ENCODE measurements at places on chromosomes 5 and 9.
A peak's percentile ranks its signal among the peaks of the same experiment; 100 is the strongest.

DNA sequence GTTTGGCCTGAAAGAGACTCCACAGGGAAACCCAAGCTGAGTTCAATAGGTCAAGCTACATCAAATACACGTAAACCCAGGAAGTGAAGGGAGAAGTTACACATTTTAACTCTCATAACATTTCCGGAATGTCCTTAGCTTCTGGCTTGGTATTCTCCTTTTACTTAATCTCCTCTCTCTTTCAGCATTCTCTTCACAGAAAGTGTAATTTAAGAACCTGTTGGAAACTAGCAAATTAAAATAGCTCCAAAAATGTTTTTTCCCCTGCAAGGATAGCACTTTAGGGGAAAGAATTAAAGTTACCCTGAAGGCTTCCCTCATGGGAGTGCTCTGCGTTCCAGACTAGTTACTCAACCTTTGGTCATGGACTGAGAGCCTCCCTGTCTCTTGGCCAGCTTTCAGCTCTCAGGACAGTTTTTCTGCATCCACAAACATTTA is 292.7 kb upstream of the TARS1 start:
- no peak for DNase-seq

DNA sequence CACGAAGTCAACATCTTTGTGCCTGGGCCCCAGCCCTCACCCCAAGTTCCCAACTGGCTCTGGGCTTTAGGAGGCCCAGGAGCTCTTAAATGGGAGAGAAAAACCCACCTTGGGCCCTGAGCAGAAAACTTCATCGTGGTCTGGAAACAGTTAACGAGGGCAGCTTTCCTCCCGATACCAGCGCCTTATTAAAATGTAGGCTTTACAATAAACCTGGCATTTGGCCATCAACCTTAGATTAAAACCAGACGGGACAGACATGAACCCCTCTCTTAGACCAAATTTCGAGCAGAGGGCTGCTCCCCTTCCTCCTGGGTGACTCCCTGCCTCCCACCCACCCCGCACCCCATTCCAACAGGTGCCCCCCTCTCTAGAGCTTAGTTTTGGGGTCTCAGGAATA is 39.4 kb downstream of the PRRX2 start:
- no peak for DNase-seq

GRCh38 chr9:71706176-71706575 is 62.1 kb downstream of the CEMIP2 start:
- no peak for DNase-seq

- DNase-seq: no peak
Measured at GRCh38 chr5:65026816-65027548, 258.3 kb downstream of the CWC27 start.

- DNase-seq: no peak
Measured at GRCh38 chr5:12343558-12343957, 439.3 kb upstream of the CTNND2 start.

GRCh38 chr9:111566234-111566633 is 33.2 kb downstream of the PTGR1 start:
- no peak for DNase-seq

DNA sequence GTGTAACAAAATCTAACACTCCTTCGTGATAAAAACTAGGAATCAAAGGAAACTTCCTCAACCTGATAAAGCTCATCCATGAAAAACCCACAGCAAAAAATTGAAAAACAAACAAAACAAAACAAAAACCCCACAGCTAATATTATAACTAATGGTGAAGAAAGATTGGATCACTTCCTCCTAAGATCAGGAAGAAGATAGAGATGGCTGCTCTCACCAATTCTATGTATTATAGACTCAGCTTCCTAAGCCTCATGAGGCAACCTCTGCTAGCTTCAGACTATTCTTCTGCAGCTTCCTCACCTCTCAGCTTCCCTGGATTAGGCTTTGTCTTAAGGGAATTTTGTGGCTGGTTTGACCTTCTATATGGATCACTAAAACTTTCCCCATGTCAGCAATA is 40.1 kb downstream of the PHAX start:
- DNase-seq: no peak

DNA sequence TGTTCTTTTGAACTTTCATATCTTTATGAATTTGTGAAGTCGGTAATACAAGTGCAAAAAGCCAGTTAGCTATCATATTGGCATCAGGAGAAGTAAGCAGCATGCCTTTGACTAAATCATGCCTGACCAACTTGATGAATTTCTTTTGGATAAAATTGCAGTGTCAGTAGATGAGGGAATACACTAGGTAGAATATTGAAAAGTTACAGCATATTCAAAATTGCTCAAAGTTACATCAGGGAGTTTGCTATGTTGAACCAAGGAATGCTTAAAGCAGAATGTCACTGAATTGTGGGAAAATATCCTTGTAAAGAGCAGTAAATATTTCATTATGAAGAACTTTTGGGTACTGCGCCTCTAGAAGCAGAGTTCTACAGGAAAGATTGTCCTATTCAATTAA is 87.1 kb upstream of the TLX3 start:
- DNase-seq: no peak

GRCh38 chr9:91571036-91571435 is 147.4 kb upstream of the NFIL3 start:
- no peak for DNase-seq

- no peak for DNase-seq
Measured at GRCh38 chr9:14323985-14324650, 10.2 kb upstream of the NFIB start.

GRCh38 chr5:146052780-146053179 is 52.6 kb downstream of the PLAC8L1 start:
- DNase-seq: no peak

DNA sequence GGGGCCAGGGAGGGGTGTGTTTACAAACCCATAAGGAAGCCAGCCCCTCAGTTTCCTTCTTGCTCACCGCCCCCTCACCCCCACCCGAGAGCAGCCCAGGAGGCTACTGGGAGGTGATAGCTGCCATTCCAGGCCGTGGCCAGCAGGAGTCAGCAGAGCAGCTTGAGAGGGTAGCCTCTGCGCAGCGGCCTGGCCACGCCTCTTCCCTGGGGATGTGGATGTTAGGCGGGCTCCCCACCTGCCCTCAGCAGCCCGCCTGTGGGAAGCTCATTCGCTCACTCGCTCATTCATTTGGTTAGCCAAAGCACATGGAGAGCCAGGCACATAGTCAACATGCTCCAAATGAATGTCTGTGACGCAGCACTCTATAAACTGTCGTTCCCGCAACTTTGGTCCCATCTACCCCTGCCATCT is 6.1 kb upstream of the DPM2 start:
- peak; percentile 91 for DNase-seq

GRCh38 chr5:91135475-91136248 is 247.5 kb downstream of the ARRDC3 start:
- DNase-seq: no peak

DNA sequence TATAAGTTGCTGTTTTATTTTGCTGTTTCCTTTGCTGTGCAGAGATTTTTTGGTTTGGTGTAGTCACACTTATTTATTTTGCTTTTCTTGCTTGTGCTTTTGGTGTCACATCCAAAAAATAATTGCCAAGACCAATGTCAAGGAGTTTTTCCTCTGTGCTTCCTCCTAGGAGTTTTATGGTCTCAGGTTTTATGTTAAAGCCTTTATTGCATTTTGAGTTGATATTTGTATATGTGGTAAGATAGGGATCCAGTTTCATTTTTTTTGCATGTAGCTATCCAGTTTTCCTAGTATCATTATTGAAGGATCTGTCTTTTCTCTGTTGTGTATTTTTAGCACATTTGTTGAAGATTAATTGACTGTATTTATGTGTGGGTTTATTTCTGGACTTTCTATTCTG is 210.6 kb downstream of the ARHGEF28 start:
- DNase-seq: no peak

DNA sequence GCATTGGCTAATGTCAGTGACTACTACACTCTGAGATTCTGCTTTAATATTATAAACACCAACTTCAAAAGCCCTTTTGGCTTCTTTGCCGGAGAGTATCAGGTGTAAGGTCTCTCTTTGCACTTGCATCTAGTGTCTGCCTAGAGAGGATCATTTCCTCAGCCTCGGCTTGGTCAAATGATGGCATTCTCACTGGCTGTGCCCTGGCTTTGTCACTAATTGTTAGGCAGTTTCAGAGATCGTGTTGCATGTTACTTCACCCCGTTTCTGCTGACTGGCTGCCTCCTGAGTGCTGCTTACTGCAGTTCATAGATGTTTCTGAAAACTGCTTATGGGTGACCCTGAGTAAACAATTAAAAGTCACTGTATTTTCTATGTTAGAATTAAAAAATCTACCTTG is 48.8 kb downstream of the SLC1A3 start:
- no peak for DNase-seq

DNA sequence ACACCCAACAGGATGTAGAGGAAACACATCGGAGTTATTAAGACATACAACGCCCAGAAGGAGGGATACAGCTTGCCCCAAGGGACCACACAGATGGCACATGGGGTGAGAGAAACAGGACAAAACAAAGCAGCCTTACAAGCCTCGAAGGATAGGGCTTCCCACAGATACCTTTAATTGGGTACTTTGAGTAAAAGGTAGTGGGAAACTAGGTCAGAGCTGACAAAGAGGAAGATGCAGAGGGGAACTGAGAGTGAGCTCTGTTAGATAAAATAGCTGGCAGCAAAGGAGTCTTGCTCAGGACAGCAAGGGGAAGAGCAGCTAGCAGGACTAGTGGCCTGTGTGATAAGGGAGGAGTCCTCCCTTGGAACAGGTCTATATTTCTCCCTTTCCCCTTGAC is 48.2 kb downstream of the OTP start:
- DNase-seq: no peak

GRCh38 chr9:2321523-2322148 is 300.0 kb upstream of the VLDLR start:
- DNase-seq: no peak

GRCh38 chr9:22117511-22118384 is 108.6 kb upstream of the CDKN2B start:
- no peak for DNase-seq

DNA sequence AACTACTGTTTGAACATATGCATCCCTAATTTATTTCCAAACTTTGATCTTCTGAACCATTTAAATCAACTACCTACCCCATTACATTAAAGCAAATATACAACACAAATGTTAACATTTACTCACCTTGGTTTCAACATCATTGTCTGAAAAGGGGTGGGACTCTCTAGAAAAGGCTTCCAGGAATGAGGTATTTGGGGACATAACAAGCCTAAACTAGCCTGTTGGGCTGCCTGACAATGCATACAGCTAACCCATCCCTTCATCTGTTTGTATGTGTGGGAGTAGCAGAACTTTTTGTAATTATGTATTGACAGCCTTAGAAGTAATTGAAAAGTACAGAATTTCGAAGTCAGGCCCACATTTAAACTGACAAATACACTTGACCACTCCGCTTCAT is 2225.9 kb upstream of the C9orf72 start:
- no peak for DNase-seq

GRCh38 chr9:2771087-2771486 is 53.8 kb downstream of the KCNV2 start:
- DNase-seq: no peak

- no peak for DNase-seq
Measured at GRCh38 chr5:93580927-93581445, at the start of gene NR2F1-AS1. Gene NR2F1-AS1, minus strand, starts transcription at chr5:93581219.

DNA sequence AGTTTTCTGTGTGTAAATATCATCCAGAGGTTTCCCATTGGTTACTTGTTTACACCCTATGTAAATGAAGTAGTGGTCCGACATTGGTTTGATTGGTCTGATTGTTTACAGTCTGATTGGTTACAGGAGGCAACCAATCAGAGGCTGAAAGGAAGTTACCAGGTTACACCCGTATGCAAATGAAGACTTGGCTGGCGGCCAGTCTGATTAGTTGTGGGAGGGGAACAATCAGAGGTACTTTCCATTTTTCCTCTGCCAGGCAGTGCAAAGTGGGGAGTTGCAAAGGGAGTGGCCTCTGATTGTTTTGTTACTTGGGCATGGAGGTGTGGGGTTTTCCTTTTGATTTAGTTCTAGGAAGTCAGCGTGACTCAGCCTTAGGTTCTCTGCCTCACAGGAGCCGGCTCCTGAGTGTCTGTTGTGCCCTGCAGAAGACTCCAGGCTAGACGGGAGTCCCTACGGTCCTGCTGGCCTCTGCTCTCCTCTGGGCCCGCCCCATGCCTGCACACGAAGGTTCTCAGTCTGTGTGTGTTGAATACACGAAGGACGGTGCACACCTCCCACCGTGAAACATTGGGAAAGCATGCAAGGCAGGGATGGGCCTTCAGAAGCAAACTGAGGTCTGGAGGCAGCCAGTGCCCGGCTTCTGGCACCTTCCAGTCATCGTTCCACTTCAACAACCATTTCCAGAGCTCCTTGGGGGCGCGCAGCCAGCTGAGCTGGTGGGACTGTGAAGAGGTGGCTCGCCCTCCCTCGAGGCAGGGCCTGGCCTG is 42.9 kb downstream of the OLFM1 start:
- no peak for DNase-seq

GRCh38 chr5:146873186-146873917 is 5.2 kb downstream of the PPP2R2B start:
- no peak for DNase-seq
